ENCODE measurements at places on chromosomes 1 and 21.

DNA sequence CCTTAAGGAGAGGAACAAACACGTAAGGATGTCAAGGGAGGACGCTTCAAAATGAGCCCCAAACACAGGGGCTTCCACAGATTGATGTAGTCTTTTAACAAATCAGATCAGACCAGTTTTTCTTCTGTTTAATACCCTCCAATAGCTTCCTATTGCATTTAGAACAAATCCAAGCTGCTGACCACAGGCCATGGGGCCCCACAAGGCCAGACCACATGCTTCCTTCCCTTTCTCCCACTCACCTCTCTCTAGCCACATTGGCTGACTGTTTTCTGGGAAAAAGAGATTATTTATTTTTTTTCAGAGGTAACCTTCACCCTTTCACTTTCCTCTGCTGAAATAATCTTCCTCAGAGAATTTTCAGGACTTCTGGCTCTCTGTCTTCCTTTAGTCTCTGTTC is 380.6 kb downstream of the SIPA1L2 start:
- DNase-seq = no peak

DNA sequence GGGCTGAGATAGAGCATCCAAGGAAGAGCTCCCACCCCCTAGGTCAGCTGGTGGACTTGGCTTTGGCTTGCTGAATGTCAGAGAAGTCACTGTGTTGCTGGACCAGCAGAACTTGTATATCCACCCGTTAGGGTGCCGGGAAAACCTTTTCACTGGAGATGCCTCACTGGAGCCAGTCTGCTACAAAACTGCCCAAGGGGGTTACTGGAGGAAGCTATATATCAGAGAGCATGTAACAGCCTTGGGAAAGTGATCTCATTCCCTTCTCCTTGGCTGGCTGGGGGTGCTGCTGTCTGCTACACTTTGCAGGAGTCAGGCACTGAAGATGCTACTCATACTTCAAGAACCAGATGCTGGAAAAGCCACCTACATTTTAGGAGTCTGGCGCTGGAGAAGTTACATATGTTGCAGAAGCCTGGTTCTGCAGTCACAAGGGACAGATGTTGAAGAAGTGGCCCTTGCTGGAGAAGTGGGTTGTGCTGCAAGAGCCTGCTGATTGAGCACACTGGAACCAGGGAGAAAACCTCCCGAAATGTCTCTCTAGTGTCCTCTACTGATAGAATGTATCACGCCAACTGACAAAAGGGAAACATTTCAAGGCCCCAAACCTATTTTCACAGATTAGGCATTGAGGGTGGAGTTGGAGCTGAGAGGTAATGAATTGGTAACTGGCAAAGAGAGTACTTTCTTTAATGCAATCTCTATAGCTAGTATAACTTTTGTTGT is 250.6 kb downstream of the SPATA17 start:
- no peak for DNase-seq

- no peak for DNase-seq
These were observed 54.4 kb upstream of the TINAGL1 start for GRCh38 chr1:31521761-31522555.

DNA sequence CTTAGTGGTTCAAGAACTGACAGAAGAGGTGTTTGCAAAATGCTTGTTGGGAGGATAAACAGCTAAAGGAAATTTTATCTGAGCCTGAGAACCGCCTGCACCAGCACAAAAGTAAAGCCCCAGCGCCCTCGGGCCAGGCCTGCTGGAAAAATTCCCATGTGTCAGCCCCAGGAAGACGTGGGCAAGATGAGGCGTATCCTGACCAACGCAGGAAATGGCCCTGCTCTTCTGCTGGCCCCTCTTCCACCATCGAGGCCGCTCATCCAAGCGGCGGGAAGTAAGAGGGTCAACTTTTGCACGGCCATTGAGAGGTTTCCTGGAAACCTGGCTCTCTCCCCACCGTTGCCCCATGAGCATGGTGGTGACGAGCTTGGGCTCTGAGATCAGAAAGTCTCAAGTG is 39.6 kb downstream of the LRRC3 start:
- DNase-seq = no peak

- no peak for DNase-seq
These were observed 736.9 kb upstream of the ADAMTS5 start for GRCh38 chr21:27703791-27704190.

- no peak for DNase-seq
These were observed 51.8 kb downstream of the DDAH1 start for GRCh38 chr1:85413169-85413568.

GRCh38 chr1:165353731-165354671 is 2.5 kb downstream of the LMX1A start:
- no peak for DNase-seq

DNA sequence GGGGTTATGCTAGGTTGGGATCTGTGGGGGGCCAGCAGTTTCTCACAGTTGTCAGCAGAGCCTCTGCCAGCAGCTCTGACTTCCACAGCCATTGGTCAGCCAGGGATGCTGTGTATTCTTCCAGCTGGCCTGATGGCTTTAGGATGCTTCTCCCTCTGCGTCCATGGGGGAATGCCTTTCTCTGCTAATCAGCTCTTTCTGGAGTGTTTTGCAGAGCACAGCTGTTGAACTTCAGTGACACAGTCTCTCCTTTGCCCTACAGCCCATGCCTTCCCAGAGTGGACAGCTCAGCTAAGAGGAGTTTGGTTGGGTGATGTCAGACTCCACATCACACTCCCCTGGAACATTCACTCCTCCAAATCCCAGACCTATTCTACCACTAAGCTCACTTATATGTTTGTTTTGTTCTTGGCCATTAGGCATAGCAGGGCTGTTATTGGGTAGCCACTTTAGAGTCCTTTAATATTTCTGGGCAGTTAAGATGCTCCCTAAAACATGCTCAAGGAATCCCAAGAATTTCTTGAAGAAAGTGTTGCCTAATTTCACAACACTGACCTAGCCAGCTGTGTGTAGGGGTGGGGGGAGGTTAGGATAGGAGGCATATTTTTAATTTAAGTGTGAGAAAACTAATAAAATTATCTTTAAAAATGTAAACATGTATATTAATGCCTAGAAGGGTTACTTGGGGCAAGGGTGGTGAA is 75.3 kb upstream of the KIAA0040 start:
- DNase-seq = no peak

GRCh38 chr1:38834937-38835827 is 24.4 kb downstream of the RRAGC start:
- DNase-seq = peak; percentile 89

DNA sequence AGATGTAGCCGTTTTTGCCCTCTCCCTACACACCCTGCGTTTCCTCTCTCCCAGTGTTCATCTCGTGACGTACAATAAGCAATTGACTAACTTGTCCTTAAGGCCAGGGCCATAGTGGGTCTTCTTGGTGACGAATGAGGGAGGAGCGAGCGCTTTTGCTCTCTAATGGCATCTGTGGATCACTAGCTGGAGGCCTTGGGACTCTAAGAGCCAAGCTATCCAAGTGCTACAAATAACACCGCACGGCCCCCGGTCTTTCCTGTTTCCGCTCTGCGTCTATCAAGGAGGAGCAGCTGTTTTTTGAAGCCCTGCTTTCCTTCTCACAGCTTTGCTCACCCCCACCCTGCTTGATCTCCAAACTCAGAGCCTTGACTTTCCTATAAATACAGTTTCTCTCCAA is 25.2 kb downstream of the EVA1C start:
- DNase-seq = no peak

Measured in NCI-H1105 treated with DMSO at 0.1 percent for 48 hours (cell line).